ENCODE measurements at places on chromosomes 6 and 20. TPM values are rescaled to one million over a fixed set of nuclear protein-coding genes. Genes with fewer than 3 reads are reported as not detected.

DNA sequence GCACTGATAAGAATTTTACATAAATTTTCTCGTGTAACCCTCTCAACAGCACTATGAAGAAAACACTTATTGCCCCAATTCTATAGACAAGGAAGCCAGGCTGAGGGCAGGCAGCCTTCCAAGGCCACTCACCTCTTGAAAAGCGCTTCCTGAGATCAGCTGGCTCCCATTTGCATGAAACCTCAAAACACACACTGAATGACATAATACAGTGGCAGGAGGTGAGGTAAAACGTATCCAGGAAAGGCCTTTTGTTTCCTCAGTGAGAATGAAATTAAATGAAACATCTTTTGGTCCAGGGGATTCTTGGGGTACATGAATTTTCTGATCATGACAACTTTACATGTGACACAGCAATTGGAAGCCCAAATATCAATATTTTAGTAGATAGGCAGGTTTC is 112.5 kb downstream of the WDR27 start:
- DNase-seq = peak; percentile 69

Gene MMS22L
- 20.2 TPM for total RNA-seq

GRCh38 chr6:117601811-117602150 is 530 bp downstream of the GOPC start:
- DNase-seq = peak; percentile 27

Gene LIME1
- 8.1 TPM for total RNA-seq

DNA sequence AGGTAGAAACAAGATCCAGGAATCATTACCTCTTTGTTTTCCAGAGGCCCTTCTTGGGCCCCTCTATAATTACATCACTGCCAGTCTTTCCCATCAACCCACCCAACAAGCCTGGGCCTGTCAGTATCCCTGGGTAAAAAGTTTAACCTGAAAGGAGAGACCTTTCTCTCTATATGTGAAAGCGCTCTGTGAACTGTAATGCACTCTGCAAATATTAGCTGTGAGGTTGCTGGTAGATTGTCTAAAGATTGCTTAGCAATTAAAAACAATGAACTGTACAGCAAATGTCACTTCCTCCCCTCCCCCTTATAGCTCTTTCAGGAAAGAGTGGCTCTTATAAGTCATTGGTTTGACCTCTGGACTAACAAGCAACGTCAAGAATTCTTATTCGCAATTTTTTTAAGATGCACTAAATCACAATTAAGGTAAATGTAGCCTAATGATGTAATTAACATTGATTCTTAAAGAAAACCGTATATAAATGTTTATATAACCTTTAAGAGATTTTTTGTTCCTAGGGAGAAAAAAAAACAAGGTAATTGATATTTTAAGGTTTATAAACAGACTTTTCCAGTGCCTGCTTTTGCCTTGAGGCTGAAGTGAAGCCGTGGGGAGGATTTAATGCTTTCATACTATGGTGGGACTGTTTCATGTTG is 18.4 kb downstream of the ECT2L start:
- peak; percentile 24 for DNase-seq

Gene WFDC10B
- total RNA-seq = not detected

Measured in mammary epithelial cell (primary cell).